ENCODE measurements at places on chromosomes 4 and X. TPM values are rescaled to one million over a fixed set of nuclear protein-coding genes. Genes with fewer than 3 reads are reported as not detected.

PUDP gene
- total RNA-seq, result 11.5 TPM

CRMP1 gene
- total RNA-seq, result 0.62 TPM

C4orf51 gene
- not detected for total RNA-seq

SSX4B gene
- not detected for total RNA-seq

GAGE12J gene
- total RNA-seq, result not detected

FGFBP1 gene
- not detected for total RNA-seq

SLC26A1 gene
- not detected for total RNA-seq

MAP3K15 gene
- 0.12 TPM for total RNA-seq

TLR3 gene
- 1.8 TPM for total RNA-seq

KIAA1210 gene
- under 0.01 TPM for total RNA-seq

DNAAF6 gene
- total RNA-seq, result not detected

VCX gene
- total RNA-seq, result not detected

YY2 gene
- 2.6 TPM for total RNA-seq

FAT1 gene
- total RNA-seq, result 159 TPM

SSX4 gene
- total RNA-seq, result not detected

ADAMTS3 gene
- total RNA-seq, result 3.6 TPM

PRDM8 gene
- total RNA-seq, result 10.1 TPM

FAM9B gene
- total RNA-seq, result not detected

ATP10D gene
- total RNA-seq, result 23.1 TPM

EXOSC9 gene
- 96.1 TPM for total RNA-seq

RAP2C gene
- total RNA-seq, result 28.8 TPM

SPANXB1 gene
- not detected for total RNA-seq

PCDH11X gene
- total RNA-seq, result not detected

NHSL2 gene
- total RNA-seq, result 1.4 TPM

CCDC110 gene
- total RNA-seq, result 2.0 TPM

DCTD gene
- 110 TPM for total RNA-seq

TMEM31 gene
- not detected for total RNA-seq

SRPX gene
- 154 TPM for total RNA-seq

GSX2 gene
- 0.12 TPM for total RNA-seq

S100G gene
- not detected for total RNA-seq

HS6ST2 gene
- total RNA-seq, result 0.25 TPM

SERTM2 gene
- total RNA-seq, result 1.9 TPM

DACH2 gene
- total RNA-seq, result not detected
